Cardiac septum (tissue), 1 donor: ENCODE measurements at places on chromosomes 11 and 22.

DNA sequence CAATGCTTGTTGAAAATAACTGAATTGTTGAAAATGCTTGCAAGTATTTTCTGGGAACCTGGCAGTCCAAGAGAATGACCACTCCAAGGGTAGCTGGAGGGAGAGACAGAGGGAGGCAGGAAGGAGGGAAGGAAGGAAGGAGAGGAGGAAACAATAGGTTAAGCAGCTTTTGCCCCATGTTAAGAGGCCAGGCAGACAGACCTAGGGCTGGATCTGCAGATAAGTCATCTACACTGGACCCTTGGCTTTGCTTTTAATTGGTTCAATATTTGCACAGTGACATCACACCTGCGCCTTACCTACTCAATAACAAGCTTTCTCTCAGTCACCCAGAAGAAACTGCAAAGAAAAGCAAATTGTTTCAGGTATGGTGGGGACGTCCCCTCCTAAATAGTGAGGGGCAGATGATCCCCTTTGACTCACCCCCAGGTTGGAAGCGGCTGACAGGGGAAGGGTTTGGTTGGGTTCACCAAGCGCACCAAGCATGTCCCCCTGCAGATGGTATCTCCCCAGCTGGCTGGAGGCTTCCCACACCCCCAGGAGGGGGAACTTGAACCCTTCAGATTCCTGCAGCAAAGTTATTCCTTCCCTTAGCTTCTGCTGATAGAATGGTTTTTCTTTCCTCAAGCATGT, 24.3 kb downstream of the MYH9 start:
- DNase-seq = no peak

DNA sequence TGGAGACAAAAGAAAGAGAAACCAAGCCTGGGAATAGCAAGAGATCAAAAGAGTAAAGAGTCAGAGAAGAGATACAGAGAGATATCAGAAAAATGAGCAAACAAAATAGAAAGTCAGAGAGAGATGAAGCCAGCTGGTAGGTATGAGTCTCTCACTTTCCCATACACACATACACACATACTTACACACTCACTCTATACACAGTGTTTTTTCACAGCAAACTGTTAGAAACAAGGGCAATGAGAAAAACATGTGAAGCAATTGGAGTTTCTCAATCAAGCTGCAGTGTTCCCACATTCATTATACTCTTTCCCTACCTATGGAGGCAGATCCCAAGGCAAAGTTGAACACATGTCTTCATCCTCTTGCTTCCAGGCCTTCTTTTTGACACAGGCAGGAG, 2.6 kb upstream of the NLRP10 start:
- DNase-seq = no peak

DNA sequence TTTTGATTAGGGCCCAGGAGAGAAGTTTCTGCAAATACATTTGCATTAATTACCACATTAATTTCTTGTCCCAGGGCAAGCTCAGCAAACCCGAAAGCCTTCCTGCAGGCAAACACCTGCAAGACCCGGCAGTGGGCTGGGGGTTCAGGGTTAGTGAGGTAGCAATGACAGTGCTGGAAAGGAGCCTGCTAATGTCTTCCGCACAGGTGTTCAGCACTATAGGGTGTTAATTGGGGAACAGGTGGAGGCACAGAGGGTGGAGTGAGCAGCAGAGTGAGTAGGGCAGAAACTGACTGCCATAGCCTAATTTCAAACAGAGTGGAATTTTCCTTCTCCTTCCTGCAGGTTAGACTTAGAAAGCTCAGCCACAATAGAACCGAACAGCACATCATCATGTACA, 50.9 kb upstream of the UBASH3B start:
- DNase-seq = no peak

GRCh38 chr22:46203601-46203980, 46.5 kb downstream of the CDPF1 start:
- no peak for DNase-seq

DNA sequence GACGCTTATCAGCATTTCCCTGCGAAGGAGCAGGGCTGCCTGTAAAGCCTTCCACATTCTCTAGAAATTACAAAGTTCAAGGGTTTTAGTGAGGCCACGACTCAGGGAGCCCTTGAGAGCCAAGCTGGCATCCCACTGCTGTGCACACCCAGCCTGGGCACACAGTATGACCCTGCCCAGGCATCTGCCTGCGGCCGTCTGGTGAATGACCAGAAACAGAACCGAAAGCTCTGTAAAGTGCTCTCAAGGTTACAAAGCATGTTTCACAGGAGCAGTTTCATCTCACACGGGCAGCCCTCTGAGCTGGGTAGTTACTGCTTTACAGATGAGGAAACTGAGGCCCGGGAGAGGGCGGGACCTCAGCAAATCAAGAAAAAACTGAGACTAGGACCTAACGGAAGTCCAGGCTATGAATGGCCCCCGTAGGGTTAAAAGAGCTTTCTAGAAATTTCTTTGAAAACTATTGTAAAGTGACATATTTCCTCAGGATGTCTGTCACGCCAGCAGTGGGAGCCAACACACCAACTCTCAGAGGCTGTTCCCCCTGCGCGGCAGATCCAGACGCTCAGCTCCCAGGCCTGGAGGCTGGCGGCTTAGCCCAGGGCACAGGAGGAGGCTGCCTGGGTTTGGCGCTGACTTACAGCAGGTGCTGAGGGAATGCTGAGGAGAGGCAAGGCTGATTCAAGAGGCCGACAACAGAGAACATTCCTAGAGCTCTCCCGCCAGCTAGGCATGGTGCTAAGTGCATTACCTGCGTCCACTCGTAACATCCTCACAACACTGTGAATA, 7.7 kb upstream of the TCF20 start:
- no peak for DNase-seq
